Activated CD8-positive, alpha-beta memory T cell treated with anti-CD3 and anti-CD28 coated beads for 48 hours (primary cell): ENCODE measurements at places on chromosomes 11 and 22.

- no peak for DNase-seq
Observed at GRCh38 chr11:33835143-33835878, 56.6 kb downstream of the LMO2 start.

- no peak for DNase-seq
Observed at GRCh38 chr11:130533113-130533798, 84.8 kb downstream of the ADAMTS15 start.

- no peak for DNase-seq
Observed at GRCh38 chr22:47566491-47566890, 804.0 kb downstream of the TBC1D22A start.

DNA sequence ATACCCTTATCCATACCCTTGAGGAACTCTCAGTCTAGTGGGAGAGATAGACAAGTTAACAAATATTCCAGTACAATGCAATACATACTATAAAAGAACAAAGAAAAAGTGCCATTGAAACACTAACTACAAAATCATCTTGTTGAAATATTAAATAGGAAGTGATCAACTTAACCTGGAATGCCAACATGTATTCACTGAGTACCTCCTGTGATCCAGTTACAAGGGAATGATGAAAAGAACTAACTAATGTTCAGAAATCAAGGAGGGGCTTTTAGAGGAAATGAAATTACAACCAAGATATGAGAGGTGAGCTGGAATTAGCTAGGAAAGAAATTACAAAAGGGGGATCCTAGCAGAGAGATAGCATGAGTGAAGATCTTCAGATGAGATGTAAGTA lies 6.2 kb upstream of the FIBIN start:
- DNase-seq, result no peak

- no peak for DNase-seq
Observed at GRCh38 chr11:95924414-95924760, 480 bp upstream of the MTMR2 start.

DNA sequence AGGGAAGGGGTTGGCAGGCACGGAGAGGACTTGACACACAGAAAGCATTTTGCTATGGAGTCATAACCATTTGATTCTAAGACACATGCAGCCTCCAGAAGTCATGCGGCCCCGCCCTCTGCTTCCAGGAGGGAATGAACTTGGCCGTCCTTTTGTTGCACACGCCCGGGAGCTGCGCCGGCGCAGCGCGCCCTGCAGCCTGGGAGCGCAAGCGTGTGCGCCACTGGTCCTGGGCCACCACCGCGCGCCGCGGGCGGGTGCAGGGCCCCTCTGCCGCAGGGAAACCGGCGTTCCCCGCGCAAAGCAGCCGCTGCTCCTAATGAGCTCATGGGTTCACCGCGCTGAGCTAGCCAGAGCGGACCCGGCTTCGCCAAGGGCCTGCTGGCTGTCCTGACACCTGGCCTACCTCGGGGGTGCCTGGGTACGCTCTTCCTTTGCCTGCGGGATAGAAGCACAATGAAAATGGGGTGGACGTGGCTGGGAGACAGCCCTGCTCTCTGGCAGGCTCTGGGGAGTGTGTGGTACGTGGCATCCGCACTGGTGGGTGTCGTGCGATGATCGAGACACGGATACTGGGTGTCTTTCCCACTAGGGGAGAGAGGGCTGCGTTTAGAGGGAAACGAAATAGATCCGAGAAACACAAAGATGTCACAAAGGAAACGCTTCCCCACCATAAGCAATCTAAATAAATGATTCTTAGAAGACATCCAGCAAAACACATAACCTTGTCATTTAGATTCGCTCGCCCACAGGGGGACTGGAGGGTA lies 669 bp downstream of the MICAL3 start:
- no peak for DNase-seq

- DNase-seq, result no peak
Observed at GRCh38 chr11:19832086-19832750, 119.6 kb downstream of the NAV2 start.

GRCh38 chr11:134070342-134070845 lies 1.5 kb downstream of the JAM3 start:
- DNase-seq, result no peak
